ENCODE measurements at places on chromosomes 13 and 19.

GRCh38 chr13:60001889-60002288, 161.8 kb downstream of the DIAPH3 start:
- DNase-seq = no peak

GRCh38 chr13:75704194-75704926, 68.2 kb downstream of the LMO7 start:
- no peak for DNase-seq

DNA sequence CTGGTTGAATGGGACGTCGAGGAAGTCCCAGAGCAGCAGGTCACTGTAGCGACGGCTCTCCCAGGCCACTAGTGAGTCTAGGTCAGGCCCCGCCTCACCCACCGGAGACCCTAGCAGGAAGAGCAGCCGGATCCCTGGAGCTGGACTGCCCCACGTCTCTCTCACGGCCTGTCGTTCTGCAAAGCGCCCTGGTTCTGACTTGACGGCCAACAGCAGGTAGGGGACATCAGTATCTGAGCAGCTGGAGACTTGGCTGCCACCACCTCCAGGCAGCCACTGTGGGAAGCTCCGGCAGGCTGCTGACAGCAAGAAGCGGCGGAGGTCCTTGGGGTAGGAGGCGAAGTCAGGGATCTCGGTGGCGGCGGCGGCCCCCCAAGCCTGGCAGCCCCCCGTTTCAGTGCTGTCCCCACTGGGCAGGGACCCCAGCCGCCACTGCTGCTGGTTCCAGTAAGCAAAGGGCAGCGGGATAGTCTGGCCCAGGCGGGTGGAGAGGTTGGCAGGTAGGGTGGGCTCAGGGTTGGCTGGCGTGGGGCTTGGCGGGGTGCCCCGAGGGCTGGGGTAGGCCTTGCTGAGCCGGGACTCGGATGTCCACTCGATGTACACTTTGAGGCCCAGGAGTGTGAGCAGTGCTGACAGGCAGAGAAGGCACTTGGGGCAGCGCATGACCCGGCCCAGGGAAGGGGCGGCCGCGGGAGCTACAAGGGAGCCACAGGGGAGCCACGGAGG, 895 bp downstream of the B3GNT8 start:
- DNase-seq = no peak

- peak; percentile 60 for DNase-seq
These were observed at the start of gene EBI3 for GRCh38 chr19:4229179-4229931. Gene EBI3, plus strand, starts transcription at chr19:4229523. Its CDS starts 28 bp downstream, at chr19:4229551.

DNA sequence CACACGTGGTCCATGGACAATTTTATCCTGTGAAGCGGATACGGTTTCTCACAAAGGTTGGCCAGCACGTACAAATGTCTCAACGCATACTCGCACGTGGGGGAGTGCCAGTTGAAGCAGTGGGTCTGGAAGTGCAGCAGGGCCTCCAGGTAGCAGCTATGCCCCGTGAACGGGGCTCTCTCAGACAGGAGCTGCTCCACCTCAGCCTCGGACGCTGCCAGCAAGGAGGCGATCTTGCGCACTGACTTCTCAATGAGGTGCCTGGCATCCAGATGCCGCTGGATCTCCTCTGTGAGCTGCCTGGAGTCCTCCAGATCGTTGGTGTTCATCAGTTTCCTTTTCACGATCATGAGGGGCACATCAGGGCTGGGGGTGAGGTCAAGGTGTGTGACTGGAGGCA, 2272.0 kb downstream of the PCDH9 start:
- DNase-seq = no peak

- no peak for DNase-seq
These were observed 32.2 kb downstream of the C13orf46 start for GRCh38 chr13:113941571-113942191.

DNA sequence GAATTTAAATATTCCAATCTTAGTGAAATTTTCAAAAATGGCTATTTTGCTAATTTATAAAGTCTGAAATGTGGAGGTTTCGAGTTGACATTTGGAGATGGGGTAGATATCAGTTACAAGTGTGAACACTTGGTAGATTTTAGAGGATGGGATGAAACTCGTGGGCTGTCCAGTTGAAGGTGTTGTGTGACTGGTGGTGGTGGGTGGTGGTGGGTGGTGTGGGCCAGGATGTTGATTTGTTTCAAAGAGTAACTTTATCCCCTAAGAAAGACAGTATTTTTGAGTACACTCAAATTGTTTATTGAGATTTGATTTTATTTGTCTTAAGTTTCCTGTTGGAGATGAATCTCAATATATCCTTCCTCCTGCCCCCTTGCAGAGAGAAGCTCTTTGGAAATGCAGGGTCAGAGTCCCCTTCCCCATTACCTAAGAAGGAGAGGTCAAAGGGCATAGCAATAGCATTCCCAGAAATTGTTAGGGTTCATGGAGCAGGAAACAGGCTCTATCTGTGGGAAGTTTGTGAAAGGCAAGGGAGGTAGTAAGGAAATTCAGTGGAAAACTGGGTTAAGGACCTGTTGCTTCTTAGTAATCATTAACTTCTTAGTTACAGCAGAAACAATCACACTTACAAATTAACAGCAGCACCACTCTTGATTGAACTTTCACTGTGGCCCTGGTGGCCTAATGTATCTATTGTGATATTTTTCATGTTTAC, 133.6 kb upstream of the RNF113B start:
- no peak for DNase-seq

GRCh38 chr19:40598121-40598917, 2.9 kb upstream of the LTBP4 start:
- DNase-seq = peak; percentile 83

GRCh38 chr13:73168953-73169401, 110.2 kb downstream of the KLF5 start:
- no peak for DNase-seq

DNA sequence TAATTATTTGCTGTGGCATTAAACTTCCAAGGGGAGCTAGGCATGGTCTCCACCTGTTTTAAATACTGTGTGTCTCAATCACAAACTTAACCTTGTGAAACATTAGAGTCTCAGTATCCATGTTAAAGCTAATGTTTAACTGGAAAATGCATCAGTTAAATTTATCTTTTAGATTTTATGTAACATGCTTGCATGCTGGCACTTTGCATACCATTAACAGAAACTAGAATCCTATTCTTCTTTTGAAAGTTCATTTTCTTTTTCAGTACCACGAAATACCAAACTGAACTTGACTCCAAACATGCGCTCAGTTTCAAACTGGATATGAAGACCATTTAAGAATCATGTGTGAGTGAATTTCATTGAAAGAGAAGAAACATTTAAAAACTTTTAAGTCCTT, 328.9 kb upstream of the SLC10A2 start:
- DNase-seq = no peak

DNA sequence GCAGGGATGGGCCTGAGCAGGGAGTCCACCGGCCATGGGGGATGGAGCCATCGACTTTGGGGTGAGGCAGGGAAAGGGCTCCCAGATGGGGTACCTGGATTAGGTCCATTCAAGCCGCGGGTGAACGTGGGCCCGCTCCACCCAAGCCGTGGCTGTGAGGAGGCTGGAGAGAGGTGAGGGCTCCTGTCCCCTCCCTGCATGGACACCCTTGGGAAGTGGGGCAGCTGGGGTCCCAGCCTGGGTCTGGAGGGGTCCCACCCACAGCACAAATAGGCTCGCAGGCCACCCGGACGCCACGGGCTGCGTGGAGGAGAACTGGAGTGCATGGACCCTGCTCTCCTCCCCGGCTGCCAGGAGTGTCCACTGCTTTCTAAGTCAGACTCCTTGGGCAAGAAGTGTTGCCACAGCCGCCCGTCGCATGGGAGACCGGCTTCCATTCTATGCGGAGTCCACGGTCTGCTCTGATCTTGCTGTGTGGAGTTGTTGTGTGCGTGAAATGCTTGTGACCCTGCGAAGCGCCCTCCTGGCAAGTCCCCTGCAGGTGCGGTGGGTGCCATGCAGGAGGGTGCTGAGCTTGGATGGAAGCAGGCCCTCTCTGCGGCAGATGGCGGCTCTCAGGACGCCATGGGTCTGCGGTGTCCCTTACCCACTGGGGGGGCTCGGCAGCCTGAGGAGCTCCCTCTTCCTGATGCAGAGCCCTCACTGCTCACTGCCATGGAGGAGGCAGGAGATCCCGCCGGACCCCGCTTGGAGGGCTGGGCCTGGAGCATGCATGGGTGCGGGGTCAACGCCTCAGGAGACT, 2.0 kb downstream of the DAZAP1 start:
- DNase-seq = no peak

DNA sequence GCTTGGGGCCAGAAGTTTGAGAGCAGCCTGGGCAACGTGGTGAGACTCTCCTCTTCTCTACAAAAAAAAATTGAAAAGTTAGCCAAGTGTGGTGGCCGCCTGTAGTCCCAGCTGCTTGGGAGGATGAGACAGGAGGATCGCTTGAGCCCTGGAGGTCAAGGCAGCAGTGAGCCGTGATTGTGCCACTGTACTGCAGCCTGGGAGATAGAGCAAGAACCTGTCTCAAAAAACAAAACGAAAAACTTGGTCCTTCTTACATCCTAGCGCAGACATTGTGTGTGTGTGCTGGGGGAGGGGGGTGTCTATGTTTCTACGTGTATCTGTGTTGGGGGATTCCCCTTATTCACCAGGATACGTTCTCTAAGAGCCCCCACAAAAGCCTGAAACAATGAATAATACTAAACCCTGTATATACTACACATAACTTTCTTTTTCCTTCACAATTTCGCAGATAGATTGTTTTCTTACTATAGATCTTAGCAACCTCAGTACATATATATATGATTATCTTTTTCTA, 7.9 kb downstream of the AXL start:
- no peak for DNase-seq

- no peak for DNase-seq
These were observed 5.7 kb upstream of the GARIN5A start for GRCh38 chr19:50482271-50482855.

DNA sequence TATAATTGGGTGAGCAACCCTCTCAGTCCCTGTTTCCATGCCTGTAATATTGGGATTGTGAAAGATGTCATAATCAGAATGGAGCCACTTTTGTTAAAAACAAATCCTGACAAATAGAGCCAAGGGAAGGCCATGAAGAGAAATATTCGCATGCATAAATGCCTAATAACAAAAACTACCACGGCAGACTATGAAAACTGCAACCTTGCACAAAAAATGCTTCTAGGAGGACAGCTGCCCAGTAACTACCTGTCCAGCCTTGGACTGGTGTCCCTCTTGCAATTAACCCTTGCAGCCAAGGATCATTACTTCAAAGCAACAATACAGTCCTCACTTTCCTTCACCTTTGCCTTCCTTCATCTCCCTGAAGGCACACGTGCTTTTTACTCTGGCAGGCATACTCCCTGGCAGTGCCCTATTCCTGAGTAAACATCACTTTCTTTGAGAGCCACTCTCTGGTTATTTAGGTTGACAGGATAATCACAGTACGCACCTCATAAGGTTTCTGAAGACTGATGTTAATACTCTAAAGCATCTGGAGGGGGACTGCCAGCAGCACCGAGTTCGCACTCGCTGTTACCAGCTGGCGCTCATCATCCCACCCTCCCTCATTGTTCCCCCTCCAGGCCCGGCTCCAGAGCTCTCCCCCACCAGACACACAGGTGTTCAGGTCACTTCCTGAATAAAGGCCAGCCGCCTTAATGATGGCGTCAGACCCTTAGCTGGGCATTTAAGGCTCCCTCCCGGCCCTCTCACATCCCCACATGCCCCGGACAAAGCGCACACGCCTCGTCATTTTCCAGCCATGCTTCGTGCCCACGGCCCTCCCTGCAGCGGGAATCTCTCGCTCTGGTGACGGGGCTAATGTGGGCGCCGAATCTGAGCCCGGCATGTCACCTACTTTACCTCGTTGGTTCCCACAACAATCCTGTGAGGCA, 57.3 kb downstream of the CDADC1 start:
- DNase-seq = no peak

DNA sequence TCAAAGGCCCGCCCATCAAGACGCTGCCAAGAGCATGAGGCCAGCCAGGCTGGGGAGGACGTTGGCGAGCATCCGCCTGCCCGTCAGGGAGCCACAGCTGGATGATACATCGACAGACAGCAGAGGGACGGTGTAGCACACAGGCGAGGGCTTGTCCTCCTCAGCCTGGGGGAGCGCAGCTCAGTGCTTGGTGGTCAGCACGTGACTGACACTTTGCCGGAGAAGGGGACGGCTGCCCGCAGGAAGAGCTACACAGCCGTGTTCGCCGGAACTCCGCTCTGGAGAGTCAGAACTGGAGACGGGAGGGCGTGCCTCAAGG, 34.1 kb downstream of the CSNK1G2 start:
- DNase-seq = no peak

GRCh38 chr13:99104396-99104795, 96.3 kb upstream of the UBAC2 start:
- DNase-seq = no peak

DNA sequence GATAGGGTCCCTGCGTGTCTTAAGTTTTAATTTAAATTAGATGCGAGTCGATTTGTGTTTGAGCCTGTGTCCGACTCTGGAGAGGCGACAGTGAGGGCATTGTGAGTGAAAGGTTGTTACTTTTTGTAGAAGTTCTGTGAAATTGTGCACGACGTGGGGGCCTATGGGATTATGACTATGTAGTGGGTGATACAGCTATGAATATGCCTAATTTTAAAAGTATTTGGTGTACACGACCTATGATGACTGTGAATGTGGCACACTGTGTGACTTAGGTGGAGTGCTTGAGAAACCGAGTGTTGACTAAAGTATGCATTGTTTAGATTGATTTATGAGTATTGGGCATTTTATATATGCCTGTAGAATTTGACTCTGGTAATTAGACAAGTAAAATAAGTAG, 646 bp downstream of the ZNF567 start:
- DNase-seq = no peak

GRCh38 chr13:31970231-31970930, 61.2 kb upstream of the FRY start:
- DNase-seq = no peak

- no peak for DNase-seq
These were observed 3.5 kb downstream of the COPE start for GRCh38 chr19:18915639-18916038.

DNA sequence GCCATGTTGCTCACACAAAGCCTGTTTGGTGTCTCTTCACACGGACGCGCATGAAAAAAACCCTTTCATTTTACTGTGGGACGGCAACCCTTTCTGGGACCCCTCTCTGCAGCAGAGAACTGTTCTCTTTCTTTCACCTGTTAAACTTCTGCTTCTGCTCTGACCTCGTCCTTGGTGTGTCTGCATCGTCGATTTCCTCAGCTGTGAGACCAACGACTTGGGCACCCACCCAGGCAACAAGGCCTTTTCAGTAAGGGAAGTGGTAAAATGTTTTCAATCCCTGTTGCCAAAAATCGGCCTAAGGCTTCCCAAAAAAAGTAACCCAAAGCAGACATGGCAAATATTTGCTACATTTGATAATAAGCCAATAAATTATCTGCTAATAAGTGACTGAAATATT, 515.3 kb downstream of the IRS2 start:
- no peak for DNase-seq

GRCh38 chr13:45717349-45717748, 15.2 kb downstream of the CBY2 start:
- no peak for DNase-seq

Measured in hematopoietic multipotent progenitor cell (in vitro differentiated cells).